ENCODE measurements at places on chromosomes 2 and 18. TPM values are rescaled to one million over a fixed set of nuclear protein-coding genes. Genes with fewer than 3 reads are reported as not detected.

GRCh38 chr18:25992566-25992965, 97.8 kb downstream of the SS18 start:
- no peaks in the 10 kb centered on the region for H3K36me3 ChIP-seq
- H3K27me3 ChIP-seq = no peaks in the 10 kb centered on the region
- H3K27ac ChIP-seq = no peak overlapping the region
- no peaks in the 10 kb centered on the region for H3K4me1 ChIP-seq
- DNase-seq = no peak
- no peak overlapping the region for H3K4me3 ChIP-seq

The ANO7 gene
- 0.47 TPM for total RNA-seq

DNA sequence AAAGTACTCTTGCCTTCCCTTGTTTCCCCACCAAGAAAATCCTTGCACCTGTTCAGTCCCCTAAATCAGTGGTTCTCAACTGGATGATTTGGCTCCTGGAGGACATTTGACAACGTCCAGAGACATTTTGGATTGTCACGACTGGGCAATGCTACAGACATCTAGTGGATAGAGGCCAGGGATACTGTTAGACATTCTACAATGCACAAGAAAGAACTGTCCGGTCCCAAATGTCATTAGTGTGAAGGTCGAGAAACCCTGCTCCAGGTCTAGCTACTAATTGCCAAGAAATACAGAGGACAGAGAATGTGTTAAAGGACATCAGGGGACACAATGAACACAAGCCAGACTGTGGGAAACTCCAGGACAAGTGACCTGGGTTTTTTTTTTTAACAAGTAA, 60.0 kb downstream of the LRP2 start:
- no peak for DNase-seq
- H3K4me3 ChIP-seq = no peak overlapping the region
- peaks cover 2% of the 10 kb centered on the region for H3K27me3 ChIP-seq

- no peak overlapping the region for H3K4me3 ChIP-seq
- no peak overlapping the region for H3K27ac ChIP-seq
- no peak for DNase-seq
- no peaks in the 10 kb centered on the region for H3K4me1 ChIP-seq
- no peaks in the 10 kb centered on the region for H3K36me3 ChIP-seq
Observed at GRCh38 chr18:6979954-6980353, 137.6 kb downstream of the LAMA1 start.
